ENCODE measurements at places on chromosomes 3 and 15.

DNA sequence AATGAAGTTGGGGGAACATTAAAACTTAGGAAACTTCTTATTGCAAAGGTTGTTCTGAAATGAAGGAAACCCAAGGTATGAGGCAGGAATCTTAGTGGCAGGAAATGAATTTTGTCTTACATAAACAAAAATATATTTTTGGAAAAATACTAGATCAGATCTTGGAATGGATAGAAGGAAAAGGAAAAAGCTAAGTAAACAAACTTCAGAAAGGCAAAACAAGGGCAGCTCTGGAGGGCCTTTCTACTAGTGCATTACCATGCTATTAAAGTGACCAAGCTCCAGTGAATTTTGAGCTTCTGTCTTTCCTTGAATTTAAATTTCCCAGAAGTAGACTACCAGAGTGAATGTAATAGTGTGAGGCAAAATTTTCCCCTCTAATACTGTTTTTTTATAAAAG is 13.6 kb downstream of the ARL6 start:
- no peak for DNase-seq

GRCh38 chr3:197511853-197512635 is 43.7 kb downstream of the BDH1 start:
- no peak for DNase-seq

DNA sequence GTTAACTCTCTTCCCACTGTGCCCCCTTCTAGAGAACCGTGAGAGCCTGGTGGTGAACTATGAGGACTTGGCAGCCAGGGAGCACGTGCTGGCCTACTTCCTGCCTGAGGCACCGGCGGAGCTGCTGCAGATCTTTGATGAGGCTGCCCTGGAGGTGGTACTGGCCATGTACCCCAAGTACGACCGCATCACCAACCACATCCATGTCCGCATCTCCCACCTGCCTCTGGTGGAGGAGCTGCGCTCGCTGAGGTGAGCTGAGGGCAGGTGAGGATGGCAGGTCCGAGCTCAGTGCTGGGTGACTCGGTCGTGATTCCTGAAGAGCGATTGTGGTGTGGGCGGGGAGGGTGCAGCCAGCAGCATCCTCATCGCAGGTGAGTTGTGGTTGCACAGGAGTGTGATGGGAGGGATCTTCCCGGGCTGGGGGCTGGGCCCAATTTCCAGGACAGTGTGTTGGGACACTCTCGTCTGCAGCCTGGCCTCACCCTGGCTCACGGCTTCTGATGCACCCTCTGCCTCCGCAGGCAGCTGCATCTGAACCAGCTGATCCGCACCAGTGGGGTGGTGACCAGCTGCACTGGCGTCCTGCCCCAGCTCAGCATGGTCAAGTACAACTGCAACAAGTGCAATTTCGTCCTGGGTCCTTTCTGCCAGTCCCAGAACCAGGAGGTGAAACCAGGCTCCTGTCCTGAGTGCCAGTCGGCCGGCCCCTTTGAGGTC is 8.0 kb downstream of the MCM2 start:
- DNase-seq: no peak

DNA sequence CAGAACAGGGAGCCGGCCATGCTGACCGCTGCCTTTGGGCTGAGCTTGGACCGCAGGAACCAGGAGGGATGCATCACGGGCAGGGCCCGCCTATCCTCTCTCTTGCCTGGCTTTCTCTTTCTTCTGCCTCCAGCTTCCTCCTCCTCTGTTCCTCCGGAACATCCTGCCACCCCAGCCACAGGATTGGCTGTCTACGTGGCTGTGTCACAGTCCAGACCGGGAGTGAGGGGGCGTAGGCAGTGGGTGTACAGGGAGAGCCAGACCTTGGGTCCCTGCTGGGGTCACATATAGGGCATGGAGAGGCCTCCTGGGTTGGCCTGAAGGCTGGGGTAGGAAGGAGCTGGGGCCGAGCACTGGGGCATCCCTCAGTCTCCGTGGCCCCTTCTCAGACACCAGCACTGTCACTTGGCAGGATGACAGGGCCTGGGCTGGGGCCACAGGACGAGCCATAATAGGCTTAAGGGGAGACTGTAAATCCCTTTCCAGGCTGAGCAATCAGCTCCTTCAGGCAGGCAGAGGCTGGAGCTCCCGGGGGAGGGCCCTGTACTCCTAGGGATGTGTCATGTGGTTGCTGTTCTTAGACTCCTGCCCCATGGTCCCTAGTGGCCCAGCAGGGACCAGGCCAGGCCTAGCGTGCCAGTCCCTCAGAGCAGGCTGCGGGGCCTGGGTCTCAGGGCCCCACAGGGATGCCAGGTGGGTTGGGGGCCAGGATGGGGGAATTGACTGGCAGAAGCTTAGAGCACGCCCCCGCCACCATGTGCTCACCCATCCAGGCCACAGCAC is 25.4 kb downstream of the LINGO1 start:
- DNase-seq: no peak

DNA sequence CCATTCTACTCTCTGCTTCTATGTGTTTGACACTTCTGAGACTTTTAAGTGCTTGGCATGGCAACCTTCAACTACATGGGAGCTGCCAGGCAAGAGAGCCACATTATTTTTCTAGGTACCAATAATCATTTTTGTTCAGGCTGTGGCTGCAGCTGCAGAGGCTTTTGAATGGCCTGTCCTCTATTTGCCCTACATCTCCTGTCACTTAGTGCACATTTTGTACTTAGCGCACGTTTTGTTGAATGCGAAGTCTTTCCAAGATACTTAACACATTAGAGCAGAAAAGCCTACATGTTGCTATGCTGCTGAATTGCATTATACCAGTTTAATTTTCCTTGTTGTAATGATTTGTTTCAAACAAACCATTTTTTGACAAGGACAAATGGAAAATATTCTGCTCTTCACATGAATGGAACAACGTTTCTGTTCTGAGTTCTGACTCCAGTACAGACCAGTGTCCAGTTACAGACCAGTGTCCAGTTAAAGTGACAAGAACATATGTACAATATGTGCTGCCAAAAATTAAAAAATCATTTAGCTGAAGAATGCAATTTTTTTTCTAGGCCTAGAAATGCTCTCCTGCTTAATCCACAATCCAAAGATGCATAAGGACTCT is 113.9 kb downstream of the ABI3BP start:
- no peak for DNase-seq
